Nephron progenitor cell (in vitro differentiated cells): ENCODE measurements at places on chromosomes 5 and 9.

DNA sequence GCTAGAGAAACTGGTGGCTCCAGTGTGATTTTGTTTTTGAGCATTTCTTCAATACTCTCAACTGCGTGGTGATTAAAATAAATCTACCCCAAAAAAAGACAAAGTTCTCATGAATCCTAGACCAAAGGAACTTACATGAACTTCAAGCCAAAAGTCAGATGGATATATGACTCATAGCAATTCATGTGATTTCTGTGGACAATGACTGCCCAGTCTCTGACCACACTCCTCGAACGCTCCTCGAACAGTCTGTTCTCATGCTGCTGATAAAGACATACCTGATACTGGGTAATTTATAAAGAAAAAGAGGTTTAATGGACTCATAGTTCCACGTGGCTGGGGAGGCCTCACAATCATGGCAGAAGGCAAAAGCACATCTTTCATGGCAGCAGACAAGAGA is 46.4 kb upstream of the CEP78 start:
- H3K27me3 ChIP-seq: peaks cover 10% of the 10 kb centered on the region
- peak overlapping the region; percentile 17 for H3K27ac ChIP-seq
- DNase-seq: no peak
- H3K4me1 ChIP-seq: peaks cover 8% of the 10 kb centered on the region
- no peaks in the 10 kb centered on the region for H3K36me3 ChIP-seq
- H3K4me3 ChIP-seq: no peak overlapping the region

- H3K27me3 ChIP-seq: peaks cover 16% of the 10 kb centered on the region
- H3K27ac ChIP-seq: no peak overlapping the region
- no peaks in the 10 kb centered on the region for H3K36me3 ChIP-seq
- DNase-seq: no peak
- no peak overlapping the region for H3K4me3 ChIP-seq
- H3K4me1 ChIP-seq: no peaks in the 10 kb centered on the region
Measured at GRCh38 chr9:35882996-35883395, 12.8 kb upstream of the OR13J1 start.

DNA sequence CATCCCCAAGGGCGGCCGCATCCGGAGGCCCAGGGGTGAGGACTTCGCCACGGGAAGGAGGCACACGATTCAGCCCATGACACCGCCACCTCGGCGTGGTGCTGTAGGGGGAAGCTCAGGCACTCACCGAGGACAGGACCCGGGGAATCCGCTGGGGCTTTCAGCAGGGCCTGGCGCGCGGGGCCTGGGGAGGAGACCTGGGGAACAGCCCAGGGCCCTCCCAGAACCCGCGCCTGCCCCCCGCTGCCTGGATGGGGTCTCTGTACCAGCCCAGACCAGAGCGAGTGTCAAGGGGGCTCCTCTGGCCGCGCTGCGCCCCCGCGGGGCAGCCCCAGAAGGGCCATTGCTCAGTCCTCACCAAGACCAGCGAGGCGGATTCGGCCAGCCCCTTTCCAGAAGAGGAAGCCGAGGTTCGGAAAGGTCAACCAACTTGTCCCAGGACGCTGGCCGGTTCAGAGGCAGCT is 12.8 kb downstream of the COL23A1 start:
- no peak overlapping the region for H3K27ac ChIP-seq
- H3K27me3 ChIP-seq: peaks cover 58% of the 10 kb centered on the region
- H3K4me1 ChIP-seq: peaks cover 19% of the 10 kb centered on the region
- peaks cover 25% of the 10 kb centered on the region for H3K36me3 ChIP-seq
- DNase-seq: peak; percentile 40

GRCh38 chr5:32076699-32077695 is 97.1 kb downstream of the GOLPH3 start:
- no peaks in the 10 kb centered on the region for H3K27me3 ChIP-seq
- no peak overlapping the region for H3K4me3 ChIP-seq
- H3K4me1 ChIP-seq: no peaks in the 10 kb centered on the region
- peak overlapping the region; percentile 18 for H3K27ac ChIP-seq

DNA sequence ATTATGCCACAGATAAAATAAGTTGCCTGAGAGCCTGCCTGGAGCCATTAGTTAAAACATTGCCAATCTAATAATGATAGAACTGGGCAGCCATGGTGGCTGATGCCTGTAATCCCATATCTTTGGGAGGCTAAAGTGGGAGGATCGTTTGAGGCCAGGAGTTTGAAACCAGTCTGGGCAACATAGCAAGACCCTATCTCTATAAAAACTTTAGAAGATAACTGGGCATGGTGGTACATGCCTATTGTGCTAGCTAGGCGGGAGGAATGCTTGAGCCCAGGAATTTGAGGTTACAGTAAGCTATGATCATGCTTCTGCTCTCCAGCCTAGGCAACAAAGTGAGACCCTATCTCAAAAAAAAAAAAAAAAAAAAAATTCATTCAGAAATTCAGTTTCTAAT is 52.6 kb downstream of the RAI14 start:
- peaks cover 39% of the 10 kb centered on the region for H3K36me3 ChIP-seq
- peaks cover 5% of the 10 kb centered on the region for H3K4me1 ChIP-seq
- no peaks in the 10 kb centered on the region for H3K27me3 ChIP-seq
- H3K4me3 ChIP-seq: no peak overlapping the region

GRCh38 chr9:38041564-38042243 is 27.3 kb downstream of the SHB start:
- no peaks in the 10 kb centered on the region for H3K27me3 ChIP-seq
- no peak for DNase-seq
- H3K27ac ChIP-seq: peak overlapping the region; percentile 49
- no peak overlapping the region for H3K4me3 ChIP-seq
- H3K4me1 ChIP-seq: peaks cover 95% of the 10 kb centered on the region

DNA sequence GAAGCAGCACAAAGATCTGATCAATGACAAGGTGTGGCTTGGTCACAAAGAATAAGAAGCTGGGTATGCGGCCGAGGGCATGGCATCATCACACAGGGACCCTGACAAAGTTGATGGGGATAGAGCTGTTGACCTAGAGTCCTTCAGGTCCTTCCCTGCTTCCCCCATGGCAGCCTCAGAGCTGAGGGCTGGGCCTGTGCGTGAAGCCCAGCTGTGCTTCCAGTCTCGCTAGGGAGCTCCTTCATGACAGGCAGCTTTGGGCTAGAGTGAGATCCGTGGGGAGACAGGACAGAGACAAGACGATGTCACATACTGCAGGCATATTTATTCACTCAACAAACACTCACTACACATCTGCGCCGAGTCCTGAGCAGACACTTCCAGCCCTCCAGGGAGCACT is 56.4 kb upstream of the NEURL1B start:
- H3K4me1 ChIP-seq: peaks cover 48% of the 10 kb centered on the region
- no peak overlapping the region for H3K27ac ChIP-seq
- DNase-seq: no peak
- H3K36me3 ChIP-seq: no peaks in the 10 kb centered on the region
- H3K27me3 ChIP-seq: peaks cover 52% of the 10 kb centered on the region

GRCh38 chr5:4208537-4208936 is 612.9 kb downstream of the IRX1 start:
- H3K27ac ChIP-seq: no peak overlapping the region
- peaks cover 66% of the 10 kb centered on the region for H3K4me1 ChIP-seq
- H3K27me3 ChIP-seq: peaks cover 3% of the 10 kb centered on the region

DNA sequence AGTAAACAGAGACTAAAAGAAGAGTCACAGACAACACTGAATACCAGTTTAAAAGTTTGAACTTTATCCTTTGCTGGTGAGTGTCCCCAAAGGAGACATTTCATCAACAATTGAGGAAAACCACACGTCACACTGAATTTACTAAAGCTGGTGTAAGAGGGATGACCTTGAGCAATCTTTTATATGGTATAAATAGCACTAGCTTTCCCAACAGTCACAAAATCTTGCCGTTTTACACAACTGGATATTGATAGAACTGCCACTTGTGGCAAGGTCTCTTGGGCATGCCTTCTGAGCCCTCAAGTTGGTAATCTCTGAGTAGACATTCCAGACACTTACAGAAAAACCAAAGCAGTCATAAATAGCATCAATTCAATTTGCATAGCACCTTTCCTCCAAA is 311.5 kb upstream of the TARS1 start:
- H3K27ac ChIP-seq: no peak overlapping the region
- no peaks in the 10 kb centered on the region for H3K4me1 ChIP-seq
- H3K27me3 ChIP-seq: peaks cover 4% of the 10 kb centered on the region

- no peak for DNase-seq
- no peaks in the 10 kb centered on the region for H3K36me3 ChIP-seq
- no peaks in the 10 kb centered on the region for H3K27me3 ChIP-seq
- H3K4me3 ChIP-seq: no peak overlapping the region
- no peaks in the 10 kb centered on the region for H3K4me1 ChIP-seq
Measured at GRCh38 chr5:128708841-128709240, 170.8 kb upstream of the FBN2 start.

- H3K4me1 ChIP-seq: peaks cover 15% of the 10 kb centered on the region
- DNase-seq: no peak
- H3K36me3 ChIP-seq: no peaks in the 10 kb centered on the region
- no peaks in the 10 kb centered on the region for H3K27me3 ChIP-seq
- H3K27ac ChIP-seq: no peak overlapping the region
- H3K4me3 ChIP-seq: no peak overlapping the region
Measured at GRCh38 chr5:25160891-25161290, 516.1 kb upstream of the CDH10 start.
